ENCODE measurements at places on chromosomes 6 and 20.

DNA sequence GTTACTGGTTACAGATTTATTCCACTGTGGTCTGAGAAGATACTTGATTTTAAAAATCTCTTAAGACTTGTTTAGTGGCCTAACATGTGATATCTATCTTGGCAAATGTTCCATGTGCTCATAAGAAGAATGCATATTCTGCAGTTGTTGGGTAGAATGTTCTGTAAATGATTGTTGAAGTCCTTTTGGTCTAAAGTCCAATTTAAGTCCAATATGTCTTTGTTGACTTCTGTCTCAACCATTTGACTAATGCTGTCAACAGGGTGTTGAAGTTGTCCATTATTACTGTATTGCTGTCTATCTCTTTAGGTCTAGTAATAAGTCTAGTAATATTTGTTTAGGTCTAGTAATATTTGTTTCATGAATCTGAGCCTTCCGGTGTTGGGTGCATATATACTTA lies 387.8 kb upstream of the RUNX2 start:
- no peak for DNase-seq

DNA sequence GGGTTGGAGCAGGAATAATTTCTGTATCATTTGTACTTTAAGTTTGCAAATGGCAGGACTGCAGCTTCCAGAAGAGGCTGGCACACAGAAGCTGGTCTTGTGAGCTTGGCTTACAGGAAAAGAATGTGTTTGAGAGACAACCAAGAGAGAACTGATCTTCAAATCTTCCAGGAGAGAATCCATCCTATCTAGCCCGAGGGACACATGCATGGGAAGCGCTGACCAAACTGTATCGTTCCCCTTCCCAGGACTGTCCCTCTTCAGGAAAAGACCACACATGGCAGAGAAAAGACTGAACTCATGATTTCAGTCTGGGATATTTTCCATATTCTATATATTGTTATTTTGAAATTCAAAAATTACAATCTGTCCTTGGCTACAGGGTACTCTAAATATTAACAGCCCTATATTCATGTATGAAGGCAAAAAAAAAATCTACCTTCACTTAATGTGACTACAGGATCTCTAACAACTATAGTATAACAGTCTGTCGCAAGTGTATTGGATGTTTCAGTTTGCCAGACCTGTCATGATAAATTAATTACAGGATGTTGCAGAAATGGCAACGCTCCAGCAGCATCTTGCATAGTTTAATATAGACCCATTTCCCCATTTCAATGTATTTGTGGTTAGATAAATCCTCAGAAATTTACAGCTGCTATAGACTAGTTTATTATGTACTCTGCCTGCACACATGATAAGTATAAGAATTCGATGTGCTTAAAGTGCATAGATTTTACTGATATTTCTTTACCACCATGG lies 99.4 kb downstream of the MYB start:
- DNase-seq: no peak

DNA sequence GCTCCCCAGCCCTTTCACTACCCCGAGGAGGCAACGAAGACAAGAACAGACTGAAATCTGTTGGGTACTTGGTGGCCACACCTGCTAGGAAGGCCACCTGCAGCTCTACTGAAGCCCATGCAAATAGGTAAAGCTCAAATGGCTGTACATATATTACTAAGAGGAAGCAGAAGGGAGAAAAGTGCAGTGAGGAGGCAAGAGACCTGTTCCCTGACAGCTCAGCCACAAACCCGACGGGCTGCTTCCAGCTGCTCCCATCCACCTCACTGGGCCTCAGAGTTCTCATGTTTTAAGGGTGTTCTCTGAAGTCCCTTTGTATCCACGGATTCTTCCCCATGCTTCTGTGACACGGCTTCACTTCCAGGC lies 24.6 kb downstream of the TRAM2 start:
- no peak for DNase-seq

DNA sequence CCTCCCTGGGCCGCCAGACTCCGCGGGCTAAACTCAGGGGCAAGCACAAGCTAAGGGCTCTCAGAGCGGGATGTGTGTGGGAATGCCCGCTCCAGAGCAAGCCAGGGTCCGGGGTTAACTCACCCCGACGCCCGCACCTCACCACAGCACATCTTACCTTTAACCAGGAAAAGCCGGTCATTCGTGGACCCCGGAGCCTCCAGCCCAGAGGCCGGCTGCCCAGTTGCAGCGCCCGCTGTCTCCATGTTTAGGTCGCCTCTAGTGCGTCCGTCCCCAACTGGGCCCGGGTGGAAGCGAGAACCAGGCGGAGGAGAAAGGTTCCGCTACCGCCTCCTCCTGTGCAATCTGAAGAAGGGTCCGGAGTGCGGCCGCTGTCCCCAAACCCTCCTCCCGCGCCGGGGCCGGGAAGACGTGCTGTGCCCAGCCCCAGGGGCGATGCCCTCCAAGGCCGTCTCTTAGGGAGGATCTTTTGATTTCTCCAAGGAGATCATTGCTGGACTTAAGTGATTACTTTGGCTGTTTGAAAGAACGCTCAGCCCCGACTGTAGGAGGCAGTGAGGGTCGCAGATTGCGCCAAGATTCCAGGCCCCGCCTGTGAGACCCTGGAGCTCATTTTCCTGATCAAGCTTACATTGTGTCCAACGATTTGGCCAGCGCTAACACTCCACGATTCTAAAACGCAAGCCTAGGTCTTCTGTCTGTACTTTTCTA lies at the start of gene TMEM242:
Gene TMEM242, minus strand, starts transcription at position 265 of the 711 bp plus-strand sequence. Its CDS starts 20 bp downstream, at position 245.
- no peak for DNase-seq

- DNase-seq: no peak
Observed at GRCh38 chr6:122399055-122399347, 451 bp upstream of the HSF2 start.

All from NCI-H1436 (cell line).